Fibroblast of lung (primary cell): ENCODE measurements at places on chromosomes 16 and 17. TPM values are rescaled to one million over a fixed set of nuclear protein-coding genes. Genes with fewer than 3 reads are reported as not detected.
A peak's percentile ranks its signal among the peaks of the same experiment; 100 is the strongest.

- DNase-seq, result no peak
Measured at GRCh38 chr17:59172436-59173004, 17.0 kb downstream of the PRR11 start.

GRCh38 chr16:88375996-88376834, 6.5 kb upstream of the ZNF469 start:
- DNase-seq, result peak; percentile 41

DNA sequence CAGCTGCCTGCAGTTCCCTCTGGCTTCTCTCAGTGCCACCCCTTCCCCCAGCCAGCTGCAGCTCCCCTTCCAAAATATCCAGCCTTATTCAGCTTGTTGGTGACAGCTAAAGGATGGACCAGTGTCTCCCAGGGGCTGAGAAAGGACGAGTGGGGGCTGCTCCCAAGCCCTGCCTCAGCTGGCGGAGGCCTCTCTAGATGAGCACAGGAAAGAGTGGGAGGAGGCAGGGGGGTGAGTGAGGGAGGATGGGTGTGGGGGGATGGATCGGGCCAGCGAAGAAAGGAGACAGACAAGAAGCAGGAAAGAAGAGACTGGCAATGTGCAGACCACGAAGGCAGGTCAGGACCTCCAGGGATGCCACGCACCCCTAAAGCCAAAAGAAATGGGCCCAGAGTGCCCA, 17.5 kb downstream of the PIPOX start:
- no peak for DNase-seq

GRCh38 chr17:30600830-30601494, 123.8 kb downstream of the GOSR1 start:
- DNase-seq, result peak; percentile 20

GRCh38 chr16:77786186-77786847, 2.0 kb upstream of the VAT1L start:
- no peak for DNase-seq

GRCh38 chr16:22192261-22193062, 13.6 kb upstream of the EEF2K start:
- peak; percentile 95 for DNase-seq

- DNase-seq, result no peak
Measured at GRCh38 chr16:73408311-73408710, 360.4 kb upstream of the ZFHX3 start.

- DNase-seq, result no peak
Measured at GRCh38 chr16:11175787-11176341, 80.1 kb downstream of the SOCS1 start.

DNA sequence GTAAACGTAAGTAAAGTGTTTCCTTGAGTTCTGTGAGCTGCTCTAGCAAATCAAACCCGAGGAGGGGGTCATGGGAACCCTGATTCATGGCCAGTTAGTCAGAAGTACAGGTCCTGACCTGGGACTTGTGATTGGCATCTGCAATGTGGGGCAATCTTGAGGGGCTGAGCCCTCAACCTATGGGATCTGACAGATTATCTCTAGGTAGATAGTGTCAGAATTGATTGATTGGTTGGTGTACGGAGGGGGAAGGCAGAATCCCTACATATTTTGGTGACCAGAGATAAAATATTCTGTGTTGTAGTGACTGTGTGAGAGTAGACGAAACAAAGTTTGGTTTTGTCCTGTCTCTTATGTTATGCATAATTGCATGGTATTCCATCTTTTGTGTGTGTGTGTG, 100.5 kb upstream of the NETO2 start:
- DNase-seq, result no peak

DNA sequence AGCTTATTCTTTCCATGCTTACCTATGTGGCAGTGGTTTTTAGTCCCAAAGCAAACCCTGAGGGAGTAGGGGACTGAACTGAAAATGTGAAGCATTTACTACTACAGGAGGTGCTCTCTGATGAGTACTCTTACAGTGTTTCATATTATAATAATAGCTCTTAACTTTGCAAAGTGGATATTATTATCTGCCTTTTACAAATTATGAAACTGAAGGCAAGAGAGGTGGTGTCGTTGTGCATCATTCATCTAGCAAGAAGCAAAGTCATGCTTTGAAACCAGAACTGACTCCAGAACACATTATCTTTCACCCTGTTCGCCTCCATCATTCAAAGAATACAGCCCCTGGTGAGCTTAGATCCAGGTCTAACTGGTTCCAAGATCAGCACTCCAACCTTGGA, 8.2 kb upstream of the KCNH6 start:
- no peak for DNase-seq

DNA sequence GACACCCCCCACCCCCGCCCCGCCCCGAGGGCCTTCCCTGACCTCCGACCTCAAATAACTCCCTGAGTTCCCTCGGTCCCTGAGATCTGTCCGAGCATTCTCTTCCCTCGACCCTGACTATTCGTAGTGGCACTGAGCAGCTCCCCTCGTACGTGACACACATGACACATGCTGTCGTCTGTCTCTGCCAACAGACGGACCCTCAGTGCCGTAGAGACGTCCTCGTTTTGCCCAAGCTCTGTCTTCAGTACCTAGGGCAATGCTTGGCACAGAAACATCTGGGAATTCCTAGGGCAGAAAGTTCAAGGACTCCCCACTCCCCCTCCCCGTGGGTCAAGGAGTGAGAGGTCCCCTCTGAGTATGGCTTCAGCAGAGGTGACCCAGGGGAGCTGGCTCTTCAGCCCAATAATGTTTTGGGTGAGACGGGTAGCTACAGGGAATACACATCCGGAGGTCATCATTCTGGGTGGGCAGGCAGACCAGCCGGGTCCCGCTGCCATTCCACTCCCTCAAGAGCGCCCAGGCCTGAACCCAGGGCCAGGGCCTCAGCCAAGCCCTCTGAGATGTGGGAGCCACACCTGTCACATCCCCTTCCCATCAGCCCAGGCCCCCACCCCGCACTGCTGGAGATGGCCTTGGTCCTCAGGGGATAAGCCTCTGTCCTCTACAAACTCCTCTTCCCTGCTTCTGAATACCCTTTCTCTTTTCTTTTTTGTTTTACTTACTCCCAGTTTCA, 671 bp upstream of the FADS6 start:
- DNase-seq, result no peak

- no peak for DNase-seq
Measured at GRCh38 chr17:16361874-16362273, 8.6 kb upstream of the CENPV start.

DNA sequence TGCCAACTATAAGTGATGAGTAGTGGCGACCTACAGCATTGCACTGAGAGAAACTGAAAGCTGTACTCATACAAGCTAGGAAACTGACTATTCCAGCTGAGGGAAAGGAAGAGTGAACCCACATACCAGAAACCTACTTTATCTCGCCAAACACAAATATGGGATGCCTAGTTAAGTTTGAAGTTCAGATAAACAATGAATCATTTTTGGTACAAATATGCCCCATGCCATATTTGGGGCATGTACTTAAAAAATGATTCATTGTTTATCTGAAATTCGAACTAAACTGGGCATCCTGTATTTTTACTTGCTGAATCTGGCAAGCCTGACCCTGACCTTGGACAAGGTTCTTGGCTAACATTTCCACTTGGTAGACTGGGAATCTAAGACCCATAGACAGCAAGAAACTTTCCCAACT, 527.8 kb upstream of the PSMD7 start:
- DNase-seq, result no peak

- no peak for DNase-seq
Measured at GRCh38 chr16:85536411-85537330, 76.5 kb upstream of the GSE1 start.

GRCh38 chr16:3881499-3881990, 1.0 kb upstream of the CREBBP start:
- DNase-seq, result no peak

- DNase-seq, result peak; percentile 75
Measured at GRCh38 chr16:66357523-66357928, 9.0 kb upstream of the CDH5 start.

The PIK3R6 gene
- not detected in 2 replicates for total RNA-seq
